OCI-LY7 (cell line): ENCODE measurements at places on chromosomes 3 and 15. TPM values are rescaled to one million over a fixed set of nuclear protein-coding genes. Genes with fewer than 3 reads are reported as not detected.

GRCh38 chr3:20401253-20401652 is 215.2 kb upstream of the SGO1 start:
- no peak for DNase-seq

- DNase-seq, result no peak
These were observed 148.7 kb upstream of the POU1F1 start for GRCh38 chr3:87425056-87425455.

DNA sequence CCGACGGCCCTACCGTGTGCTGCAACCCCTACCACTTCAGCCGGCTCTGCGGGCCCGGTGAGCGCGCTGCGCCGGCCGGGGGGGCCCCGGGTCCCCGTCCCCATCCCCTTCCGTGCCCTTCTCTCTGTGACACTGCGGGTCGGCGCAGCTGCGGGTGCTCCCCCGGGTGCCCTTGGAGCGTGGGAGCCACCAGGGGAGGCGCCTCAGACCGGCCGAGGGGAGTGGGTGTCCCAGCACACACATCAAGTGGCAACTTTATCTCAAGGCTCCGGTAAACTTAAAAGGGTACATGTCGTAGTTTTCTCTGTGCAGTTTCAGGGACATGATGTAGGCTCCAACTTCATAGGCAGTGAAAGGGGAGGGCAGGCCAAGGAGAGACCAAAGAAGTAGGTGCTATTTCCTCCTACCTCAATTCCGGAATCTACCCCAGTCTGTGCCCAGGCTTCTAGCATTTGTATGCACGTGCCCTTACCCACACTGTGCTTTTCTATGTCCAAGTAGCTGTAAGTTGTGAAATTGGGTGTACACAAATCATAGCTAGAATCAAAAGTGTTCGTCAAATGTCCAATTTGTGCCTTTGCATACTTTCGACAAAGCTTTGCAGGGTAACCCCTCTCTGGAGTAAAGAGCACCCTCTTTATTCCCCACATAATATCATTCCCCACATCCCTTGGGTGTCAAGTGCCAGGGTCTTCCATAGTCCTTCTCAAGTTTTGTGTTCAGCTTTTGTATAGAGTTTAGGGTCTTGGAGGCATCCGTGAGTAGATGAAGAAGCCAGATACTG is 2.2 kb downstream of the SMAD6 start:
- DNase-seq, result peak; percentile 60

DNA sequence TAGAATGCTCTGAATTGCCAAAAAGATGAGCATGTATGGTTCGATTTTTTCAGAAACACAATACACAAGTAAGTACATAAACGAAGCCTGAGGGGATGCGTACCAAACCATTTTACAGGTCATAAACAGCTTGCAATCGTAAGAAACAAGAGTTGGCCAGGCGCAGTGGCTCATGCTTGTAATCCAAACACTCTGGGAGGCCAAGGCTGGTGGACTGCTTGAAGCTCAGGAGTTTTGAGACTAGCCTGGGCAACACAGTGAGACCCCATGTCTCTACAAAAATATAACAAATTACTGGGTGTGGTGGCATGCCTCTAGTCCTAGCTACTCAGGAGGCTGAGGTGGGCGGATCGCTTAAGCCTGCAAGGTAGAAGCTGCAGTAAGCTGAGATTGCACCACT is 13.4 kb downstream of the TRA2B start:
- no peak for DNase-seq

Gene VIPR1
- not detected in 2 replicates for total RNA-seq

GRCh38 chr15:91922646-91923547 is 69.4 kb downstream of the SLCO3A1 start:
- no peak for DNase-seq

Gene TNFAIP8L3
- not detected in 2 replicates for total RNA-seq
